Fibroblast of upper back skin (primary cell): ENCODE measurements at places on chromosomes 1 and 21.

DNA sequence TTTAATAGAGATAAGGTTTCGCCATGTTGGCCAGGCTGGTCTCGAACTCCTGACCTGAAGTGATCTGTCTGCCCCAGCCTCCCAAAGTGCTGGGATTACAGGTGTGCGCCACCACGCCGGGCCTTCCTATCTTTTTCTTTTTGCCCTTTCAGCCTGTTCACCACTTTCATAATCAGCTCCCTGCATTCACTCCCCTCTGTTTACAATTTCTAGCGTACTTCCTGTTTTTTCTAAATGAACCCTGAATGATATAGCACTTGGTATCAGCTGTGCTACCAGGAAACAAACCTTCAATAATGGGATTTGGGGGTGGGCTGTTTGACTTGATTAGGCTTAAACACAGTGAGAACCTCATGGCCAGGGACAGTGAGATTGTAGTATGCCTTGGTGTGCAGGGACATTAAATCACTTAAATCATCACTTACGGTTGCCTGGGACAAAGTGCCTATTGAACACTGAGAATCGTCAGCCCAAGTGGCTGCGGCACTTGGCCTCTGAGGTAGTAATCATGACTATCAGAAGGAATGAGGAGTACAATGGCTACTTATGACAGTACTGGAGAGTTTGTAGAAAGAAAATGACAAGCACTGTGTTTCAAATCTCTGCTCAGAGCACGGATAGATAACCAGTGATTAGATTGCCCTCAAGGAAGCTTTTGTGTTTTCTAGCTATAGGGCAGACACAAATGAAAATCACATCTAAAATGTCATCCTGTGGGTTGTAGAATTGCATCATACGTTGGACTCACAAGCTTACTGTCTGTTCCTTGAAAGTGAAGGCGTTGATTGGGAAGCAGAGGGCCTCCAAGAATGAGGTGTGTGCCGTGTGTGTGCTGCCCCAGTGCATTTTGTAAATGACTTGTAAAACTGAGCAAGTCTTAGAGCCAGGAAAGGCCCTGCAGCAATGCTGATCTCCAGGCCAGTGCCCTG lies 661.8 kb downstream of the MATN1 start:
- DNase-seq = no peak

- peak; percentile 95 for DNase-seq
Measured at GRCh38 chr1:24321697-24322469, 2.7 kb downstream of the GRHL3 start.

GRCh38 chr1:201332021-201332420 lies 45.5 kb downstream of the TNNT2 start:
- DNase-seq = no peak

DNA sequence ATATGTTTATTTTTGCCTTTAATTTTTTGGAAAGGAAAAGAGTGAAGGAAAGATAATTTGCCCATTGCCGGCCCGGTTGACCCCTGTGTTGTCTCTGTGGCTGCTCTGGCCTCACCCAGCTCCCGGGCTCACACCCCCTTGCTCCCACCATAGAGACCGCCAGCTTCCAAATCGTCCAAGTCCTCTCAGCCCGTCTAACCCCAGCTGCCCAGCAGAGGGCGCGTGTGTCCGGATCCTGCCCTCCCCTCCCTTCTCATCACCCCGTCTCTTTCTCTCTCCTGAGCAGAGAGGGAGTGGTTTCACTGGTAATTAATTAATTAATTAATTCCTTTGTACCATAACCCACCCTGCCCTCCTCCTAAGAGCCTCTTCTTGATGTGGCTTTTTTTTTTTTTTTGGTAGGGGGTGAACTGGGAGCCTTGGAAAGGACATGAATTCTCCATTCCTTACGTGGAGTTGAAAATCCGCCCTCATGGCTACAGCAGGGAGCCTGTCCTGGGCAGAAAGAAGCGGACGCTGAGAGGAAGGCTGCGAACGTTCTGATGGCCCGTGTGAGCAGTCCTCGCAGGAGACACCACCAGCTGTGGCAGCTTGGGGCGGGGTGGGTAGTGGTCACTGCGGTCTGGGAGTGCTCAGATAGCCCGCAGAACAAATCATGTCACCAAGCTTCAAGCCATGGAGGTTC lies 45.9 kb downstream of the KIAA0040 start:
- DNase-seq = peak; percentile 48

- peak; percentile 61 for DNase-seq
Measured at GRCh38 chr21:41217671-41218385, 49.9 kb downstream of the BACE2 start.

DNA sequence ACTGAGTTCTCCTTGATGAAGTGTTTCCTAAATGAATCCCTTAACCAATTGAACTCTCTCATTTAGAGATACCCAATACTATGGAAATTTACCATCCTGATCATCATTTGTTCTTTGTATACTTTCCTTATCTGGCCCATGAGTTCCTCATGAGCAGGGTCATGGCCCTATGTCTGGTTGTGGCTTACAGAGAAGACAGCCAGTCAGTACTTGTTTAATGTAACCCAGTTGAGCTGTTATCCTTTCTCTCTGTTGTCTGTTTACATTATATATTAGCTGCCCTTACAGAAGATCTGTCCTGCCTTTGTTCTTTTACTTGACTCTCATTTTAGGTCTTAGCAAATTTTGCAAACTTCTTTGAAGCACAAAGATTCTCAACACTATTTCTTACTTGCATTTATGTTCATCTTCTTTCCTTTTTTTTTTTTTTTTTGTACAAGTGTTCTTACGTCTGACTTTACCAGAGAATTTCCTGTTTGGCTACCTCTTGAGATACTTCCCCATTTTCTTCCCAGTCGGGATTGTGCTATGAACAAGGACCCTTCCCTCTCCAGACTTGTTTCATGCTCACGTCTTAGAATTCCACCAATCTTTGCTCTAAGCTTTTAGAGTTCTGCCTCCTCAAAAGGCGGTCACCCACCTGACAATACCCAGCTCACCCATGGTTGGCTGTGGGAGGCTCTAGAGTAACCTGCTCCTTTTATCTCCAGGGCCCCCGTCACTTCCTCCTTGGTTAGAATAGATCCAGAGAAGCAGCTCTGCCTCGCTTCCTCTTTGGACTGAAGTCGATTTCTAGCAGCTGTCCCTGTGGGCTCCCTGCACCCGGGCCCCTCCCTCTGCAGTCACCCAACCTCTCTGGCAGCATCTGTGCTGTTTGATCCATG lies 53.6 kb upstream of the RUNX1 start:
- no peak for DNase-seq

DNA sequence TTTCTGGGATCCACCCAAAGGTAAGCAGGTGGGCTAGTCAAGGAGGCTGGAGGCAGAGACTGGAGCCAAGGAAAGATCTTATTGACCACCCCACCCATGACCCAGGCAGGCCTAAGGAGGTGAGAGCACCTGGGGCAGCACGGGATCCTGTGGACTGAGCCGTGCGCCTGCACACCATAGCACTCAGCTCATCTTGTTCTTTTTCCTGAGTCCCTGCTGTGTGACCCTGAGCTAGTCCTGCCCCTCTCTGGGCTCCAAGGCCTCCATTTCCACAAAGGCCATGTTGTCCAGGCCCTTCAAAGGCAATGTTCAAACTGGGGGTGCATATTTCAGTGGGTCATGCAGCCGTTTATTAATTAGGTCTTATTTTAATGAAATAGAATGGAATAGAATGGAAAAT lies 7.2 kb downstream of the FAM131C start:
- DNase-seq = no peak

- peak; percentile 80 for DNase-seq
Measured at GRCh38 chr1:29122682-29123052, 1.0 kb downstream of the TMEM200B start.

GRCh38 chr21:45458281-45459170 lies 53.6 kb downstream of the COL18A1 start:
- DNase-seq = no peak

- peak; percentile 81 for DNase-seq
Measured at GRCh38 chr21:32328595-32328994, 29.9 kb downstream of the MRAP start.

GRCh38 chr1:103266036-103266435 lies 157.7 kb upstream of the COL11A1 start:
- peak; percentile 89 for DNase-seq

DNA sequence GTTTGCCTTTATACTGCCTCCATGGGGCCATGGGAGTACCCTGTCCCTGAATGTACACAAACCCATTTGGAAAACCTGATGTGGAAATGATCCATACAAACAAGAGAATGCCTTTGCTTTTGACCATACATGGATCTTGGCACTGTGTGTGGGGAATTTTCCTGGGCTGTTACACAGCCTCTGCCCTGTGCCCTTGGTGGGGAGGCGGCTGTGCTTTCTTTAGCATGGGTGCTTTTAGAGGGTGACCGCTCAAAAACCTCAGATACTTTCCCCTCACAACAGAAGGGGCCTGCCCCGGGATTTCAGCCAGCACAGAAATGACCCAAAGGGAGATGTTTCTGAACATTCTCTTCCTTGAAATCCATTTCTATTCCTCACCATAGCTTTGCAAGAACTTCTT lies 194.8 kb downstream of the LMO4 start:
- no peak for DNase-seq

- DNase-seq = no peak
Measured at GRCh38 chr1:41752514-41753170, 166.1 kb downstream of the HIVEP3 start.

- DNase-seq = no peak
Measured at GRCh38 chr1:5921129-5921528, 71.1 kb downstream of the NPHP4 start.

GRCh38 chr1:217369271-217369981 lies 261.5 kb downstream of the GPATCH2 start:
- DNase-seq = no peak

DNA sequence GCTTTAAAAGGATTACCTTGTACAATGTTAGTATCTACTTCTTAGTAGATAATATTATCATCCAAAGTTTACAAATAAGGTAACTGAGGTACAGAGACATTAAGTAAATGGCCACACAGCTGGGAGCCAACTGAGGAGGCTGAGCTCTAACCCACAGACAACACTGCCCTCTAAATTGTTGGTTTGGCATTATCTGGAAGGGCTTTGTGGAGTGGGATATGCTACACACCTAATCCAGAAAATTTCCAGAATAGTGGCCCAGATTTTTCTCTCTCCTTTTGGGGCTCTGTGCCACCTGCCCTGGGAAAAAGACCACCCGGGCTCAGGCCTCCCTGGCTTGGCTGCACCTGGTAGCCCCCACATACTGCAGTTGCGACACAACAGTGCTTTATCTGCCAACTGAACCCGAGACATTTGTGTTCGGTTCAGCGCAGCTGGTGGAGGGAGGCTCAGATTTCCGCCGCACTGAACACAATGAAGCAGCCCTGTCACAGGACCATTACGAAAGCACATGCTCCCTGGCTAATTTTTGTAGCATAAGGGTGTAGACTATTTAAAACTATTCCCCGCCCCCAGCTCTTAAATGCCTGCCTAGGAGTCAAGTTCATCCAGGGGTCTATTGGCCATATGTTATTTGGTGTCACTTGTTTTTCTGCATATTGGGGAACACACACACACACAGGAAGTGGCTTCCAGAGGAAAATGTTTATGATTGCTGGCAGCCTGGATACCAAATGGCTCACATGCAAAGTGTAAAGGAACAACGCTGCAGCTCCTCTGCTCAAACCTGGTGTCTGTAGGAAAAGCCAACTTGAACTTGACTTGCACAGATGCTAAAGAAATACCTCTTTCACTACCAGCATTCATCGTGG lies 92.3 kb upstream of the ESRRG start:
- DNase-seq = peak; percentile 9

- peak; percentile 64 for DNase-seq
Measured at GRCh38 chr1:172287208-172287607, 133.3 kb upstream of the C1orf105 start.

DNA sequence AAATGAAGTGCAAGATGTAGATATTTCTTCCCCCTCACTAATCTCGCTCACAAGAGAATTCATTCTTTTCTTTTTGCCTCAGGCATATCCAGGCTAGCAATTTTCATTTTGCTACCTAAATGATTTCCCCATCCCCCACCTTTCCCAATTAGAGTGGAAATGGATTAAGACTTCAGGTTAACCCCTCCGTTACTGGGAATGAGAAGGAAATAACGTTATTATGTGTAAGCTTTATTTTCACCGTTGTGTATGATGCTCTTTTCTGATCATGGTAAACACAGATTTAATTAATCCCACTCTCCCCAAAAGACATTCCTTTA lies 143.9 kb downstream of the RUNX1 start:
- DNase-seq = no peak

DNA sequence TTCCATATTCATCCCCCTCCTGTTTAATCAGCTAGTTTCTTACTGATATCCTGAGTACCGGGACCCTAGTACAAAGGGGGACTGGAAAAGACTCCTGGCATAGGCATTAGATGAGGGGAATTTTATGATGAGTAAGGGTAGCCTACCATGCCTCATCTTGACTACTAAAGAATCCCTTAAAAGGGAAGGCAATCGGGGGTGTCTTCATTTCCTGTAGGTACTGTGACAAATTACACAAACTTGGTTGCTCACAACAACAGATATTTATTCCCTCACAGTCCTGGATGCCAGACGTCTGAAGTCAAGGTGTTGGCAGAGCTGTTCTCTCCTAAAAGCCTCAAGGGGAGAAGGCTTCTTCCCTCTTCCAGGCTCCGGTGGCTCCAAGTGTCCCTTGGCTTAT lies 28.9 kb upstream of the RUNX1 start:
- no peak for DNase-seq

- DNase-seq = no peak
Measured at GRCh38 chr1:55483523-55483922, 268.4 kb upstream of the USP24 start.

DNA sequence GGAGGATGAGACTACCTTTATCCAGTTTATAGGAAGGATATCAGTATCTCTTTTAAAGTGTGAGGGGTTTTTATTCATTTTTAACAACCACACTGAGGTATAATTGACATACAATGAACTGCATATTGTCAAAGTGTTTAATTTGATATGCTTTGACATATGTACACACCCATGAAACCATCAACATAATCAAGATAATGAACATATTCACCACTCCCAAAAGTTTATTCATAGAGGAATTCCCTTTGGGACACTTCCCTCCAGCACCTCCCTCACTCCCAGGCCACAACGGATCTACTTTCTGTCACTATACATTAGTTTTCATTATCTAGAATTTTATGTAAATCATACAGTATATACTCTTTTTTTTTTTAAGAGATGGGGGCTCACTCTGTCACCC lies 63.4 kb upstream of the MCOLN3 start:
- DNase-seq = no peak

GRCh38 chr1:29556657-29557056 lies 320.3 kb downstream of the PTPRU start:
- no peak for DNase-seq

- DNase-seq = no peak
Measured at GRCh38 chr1:166740668-166741276, 98.5 kb upstream of the POGK start.
